NCI-H2081 (cell line): ENCODE measurements at places on chromosomes 11 and 22.

GRCh38 chr22:25892678-25893077 is 150.7 kb downstream of the MYO18B start:
- peak; percentile 19 for DNase-seq

DNA sequence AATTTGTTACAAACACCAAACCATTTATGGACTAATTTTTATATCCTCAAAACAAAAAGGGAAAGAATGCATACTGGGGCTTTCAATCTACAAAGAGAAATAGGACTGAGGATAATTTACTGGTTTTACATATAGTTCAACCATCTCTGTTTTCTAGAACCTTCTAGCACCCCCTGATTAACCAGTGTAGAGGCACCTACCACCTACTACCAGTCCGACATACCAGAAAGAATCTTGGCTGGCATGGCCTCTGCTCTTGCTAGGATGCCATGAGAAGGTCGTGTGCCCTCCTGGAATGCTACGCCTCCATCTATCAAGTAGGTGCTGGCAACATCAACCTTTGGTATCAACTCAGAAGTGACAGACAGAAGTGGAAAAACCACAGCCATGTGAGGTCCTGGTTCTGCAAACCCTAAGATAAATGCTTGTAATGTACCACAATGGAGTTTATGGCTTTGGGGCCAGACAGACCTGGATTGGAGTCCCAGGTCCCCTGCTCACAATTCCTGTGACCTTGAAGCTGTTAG is 28.2 kb downstream of the MYH9 start:
- no peak for DNase-seq

DNA sequence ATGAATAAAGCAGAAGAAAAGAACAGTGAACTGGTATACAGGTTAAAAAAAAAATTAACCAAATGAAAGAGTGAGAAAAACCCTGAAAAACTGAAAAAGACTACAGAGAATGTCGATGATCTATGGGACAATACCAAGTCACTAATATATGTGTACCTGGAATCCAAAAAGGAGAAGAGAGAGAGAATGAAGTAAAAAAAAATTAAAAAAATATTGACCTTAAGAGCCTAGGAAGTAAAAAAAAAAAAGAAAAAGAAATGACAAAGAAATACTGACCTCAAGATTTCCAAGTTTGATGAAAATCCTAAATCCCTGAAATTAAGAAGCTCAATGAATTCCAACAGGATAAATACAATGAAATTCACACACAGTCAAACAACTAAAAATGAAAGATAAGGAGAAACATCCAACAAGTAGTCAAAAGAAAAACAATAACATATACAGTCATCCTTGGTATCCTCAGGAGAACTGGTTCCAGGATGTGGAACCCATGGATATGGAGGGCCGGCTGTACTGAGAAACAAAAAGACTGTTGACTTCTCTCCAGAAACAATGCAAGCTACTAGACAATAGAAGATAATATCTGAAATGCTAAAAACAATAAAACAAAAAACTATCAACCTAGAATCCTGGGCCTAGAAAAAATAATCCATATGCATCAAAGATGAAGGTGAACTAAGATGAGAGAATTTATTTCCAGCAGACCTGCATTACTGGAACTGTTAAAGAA is 33.5 kb upstream of the SERPIND1 start:
- no peak for DNase-seq

GRCh38 chr11:64224151-64224890 is 1.7 kb downstream of the TRPT1 start:
- no peak for DNase-seq

- peak; percentile 46 for DNase-seq
Measured at GRCh38 chr11:65911682-65912568, 6.9 kb downstream of the C11orf68 start.

DNA sequence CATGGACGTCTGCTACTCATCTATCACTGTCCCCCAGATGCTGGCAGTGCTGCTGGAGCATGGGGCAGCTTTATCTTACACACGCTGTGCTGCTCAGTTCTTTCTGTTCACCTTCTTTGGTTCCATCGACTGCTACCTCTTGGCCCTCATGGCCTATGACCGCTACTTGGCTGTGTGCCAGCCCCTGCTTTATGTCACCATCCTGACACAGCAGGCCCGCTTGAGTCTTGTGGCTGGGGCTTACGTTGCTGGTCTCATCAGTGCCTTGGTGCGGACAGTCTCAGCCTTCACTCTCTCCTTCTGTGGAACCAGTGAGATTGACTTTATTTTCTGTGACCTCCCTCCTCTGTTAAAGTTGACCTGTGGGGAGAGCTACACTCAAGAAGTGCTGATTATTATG is 9.2 kb upstream of the OR9Q2 start:
- DNase-seq: no peak

DNA sequence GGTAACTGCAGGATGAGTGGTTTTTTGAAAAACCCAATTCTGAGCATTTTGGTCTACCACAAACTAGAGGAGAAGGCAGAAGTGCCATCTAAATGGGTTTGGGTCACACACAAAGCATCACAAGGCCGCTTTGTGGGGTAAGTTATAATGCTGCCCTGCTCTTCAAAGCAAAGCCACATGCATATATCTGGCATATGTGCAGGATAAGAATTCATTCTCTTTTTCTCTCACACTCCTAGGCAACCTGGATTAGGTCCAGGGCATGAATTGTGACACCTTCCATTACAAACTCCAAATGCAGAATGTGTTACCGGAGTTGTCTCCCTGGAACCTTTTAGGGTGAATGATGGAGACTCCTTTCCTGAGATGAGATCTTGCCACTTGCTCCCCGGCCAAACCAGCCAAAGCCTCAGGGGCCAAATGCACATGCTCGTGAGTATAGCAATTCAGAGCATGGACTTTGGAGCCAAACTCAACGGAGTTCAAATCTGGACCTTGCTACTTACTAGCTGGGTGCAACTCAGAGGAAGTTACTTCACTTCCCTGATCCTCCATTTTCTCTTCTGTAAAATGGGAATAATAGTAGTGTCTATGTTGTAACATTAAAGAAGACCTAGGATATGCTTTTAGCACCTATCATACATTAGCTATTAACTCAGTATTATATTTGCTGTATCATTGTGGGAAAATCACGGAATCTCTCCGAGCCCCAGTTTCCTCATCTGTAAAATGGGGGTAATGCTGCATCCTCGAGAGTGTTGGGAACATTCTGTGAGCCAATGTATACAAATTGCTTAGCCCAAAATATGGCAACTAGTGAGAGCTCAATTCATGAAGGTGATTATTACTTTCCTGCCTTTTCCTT is 96.6 kb downstream of the COMMD9 start:
- no peak for DNase-seq

DNA sequence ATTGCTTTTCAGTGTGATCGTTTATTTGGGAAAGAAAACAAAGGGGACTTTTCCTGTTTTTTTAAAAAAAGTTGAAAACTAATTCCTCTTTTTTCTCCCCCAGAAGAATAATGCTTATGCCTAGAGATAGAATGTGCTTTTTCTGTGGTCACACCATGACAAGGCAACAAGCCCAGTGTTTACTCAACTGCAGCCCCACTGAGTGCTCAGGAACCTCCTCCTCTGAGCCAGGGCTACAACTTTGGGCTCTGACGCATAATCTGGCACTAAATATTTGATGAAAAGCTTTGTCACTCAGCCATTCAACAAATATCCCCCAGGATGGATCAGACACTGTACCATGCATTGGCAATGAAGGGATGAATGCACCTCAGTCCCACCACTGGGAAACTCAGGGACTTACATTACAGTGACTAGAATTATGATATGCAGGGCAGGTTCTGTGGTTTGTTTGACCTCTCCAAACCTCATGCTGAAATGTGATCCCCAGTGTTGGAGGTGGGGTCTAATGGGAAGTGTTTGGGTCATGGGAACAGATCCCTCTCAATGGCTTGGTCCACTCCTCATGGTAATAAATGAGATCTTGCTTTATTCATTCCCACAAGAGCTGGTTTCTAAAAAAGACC is 155.9 kb downstream of the CCDC34 start:
- no peak for DNase-seq

DNA sequence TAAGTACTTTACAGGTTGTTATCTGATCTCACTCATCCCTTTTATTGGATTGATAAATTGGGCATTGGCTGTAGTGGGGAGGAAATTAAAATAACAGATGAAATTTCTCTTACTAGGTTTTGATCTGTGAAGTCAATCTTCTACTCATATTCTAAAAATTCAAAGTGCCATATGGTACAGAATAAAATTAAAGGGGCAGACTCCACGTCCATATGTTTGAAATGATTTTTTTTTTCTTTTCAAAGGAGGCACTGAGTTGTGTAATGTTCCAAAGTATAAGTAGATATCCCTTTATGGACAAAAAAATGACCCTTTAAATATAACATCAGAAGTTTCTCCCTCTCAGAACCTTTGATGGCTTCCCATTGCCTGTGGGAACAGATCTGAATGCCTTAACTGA is 207.4 kb downstream of the DBX1 start:
- no peak for DNase-seq

DNA sequence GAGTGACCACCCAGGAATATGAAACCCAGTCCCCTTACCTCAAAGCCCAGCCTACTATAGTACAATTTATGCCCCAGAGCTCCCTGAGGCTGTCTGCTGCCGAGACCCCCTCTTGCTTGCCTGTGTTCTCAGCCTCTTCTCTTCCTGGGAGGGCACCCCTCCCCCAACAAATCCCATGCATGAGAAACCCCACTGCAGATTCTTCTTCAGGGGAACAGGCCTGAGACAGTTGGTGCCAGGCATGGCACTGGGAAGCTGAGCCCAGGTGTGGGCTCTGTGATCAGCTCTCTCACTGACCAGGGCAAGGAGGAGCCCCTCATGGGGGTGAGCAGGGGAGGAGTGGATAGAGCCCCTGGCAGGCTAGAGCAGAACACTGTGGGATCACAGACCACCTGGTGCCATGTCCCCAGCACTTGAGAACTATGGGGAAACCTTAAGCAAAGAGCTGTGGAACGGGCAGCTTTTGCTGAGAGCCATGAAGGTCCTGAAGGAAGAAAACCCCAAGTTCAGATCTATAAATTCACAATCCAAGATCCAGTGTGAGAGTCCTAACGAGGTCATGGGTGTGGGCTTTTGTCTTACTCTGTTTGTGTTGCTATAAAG is 46.5 kb upstream of the TH start:
- DNase-seq: no peak

DNA sequence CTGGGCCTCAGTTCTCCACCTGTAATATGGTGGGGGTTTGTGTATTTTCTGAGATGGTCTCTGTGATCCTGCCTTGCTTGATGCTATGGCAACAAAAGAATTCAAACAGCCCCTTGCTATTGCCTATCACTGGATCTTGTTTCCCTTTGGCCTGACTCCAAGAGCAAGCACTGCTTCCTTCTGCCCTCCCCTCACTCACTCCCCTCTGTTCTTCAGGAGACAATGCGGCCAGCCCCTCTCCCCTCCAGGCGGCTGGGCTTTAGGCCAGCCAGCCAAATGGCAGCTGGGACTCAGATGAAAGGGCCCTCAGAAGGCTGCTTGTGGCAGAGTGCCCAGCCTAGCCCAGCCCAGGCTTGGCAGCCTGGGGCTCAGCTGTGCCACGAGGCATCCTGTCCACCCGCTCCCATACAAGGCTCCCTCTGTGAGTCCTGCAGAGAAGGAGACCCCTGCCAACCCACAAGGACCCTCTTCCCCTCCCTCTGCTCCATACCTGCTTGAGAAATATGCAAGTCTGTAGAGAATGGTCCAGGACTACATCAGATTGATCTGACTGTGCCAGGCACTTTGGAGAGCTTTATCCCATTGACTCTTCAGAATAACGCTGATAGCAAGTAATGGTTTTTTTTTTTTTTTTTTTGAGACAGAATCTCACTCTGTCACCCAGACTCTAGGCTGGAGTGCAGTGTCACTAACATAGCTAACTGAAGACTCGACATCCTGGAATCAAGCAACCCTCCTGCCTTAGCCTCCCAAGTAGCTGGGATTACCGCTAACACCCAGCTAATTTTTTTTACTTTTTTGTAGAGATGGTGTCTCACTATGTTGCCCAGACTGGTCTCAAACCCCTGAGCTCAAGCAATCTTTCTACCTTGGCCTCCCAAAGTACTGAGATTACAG is 7.6 kb upstream of the KCTD14 start:
- DNase-seq: peak; percentile 99

GRCh38 chr11:121723246-121723741 is 270.5 kb upstream of the SORL1-AS1 start:
- DNase-seq: peak; percentile 76

DNA sequence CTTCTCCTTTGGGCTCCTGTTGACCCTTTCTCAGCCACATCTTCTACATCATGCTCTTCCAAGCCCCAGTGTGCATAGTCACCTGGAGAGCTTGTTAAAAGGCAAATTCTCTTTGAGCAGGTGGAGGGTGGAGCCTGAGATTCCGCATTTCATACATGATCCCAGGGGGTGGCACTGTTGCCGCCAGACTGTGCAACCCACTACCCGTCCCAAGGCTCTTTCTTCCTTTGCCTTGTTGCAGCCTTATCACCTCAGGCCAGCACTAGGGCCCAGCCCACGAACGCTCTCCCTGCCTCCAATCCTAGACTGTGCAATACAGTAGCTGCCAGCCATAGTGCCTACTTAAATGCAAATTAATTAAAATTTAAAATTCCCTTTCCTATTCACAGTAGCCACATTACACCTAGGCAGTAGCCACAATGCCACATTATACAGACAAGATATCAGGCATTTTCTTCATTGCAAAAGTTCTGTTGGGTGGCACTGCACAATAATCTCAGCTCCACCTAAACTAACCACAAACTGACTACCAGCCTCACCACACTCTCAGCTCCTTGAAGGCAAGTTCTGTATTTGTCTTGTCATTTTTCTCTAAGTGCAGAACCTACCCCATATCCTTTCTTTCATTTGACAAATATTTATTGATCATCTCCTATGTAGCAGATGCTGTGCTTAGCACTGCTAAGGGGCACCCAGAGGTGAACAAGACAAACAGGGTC is 4.6 kb upstream of the KCNJ5 start:
- peak; percentile 69 for DNase-seq

- no peak for DNase-seq
Measured at GRCh38 chr11:91078221-91078620, 855.4 kb upstream of the CHORDC1 start.

GRCh38 chr11:73388265-73389133 is 12.3 kb downstream of the RELT start:
- DNase-seq: no peak

DNA sequence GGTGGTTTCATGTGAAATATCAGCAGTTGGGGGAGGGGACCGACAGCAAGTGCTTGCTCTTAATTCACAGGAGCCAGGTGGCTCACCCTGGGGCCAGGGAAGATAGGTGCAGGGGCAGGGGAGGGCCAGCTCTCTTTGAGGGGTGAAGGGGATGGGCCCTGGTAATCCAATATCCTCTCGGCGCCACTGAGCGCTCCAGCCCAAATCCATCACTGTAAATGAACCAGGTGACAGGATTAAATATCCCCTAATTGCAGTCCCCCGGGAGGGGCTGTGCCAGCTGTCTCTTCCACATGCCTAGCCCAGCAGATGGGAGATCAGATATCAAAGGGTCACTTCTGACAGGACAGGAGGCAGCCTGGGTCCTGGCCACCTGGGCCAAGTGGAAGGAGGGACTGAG is 531.8 kb upstream of the CADM1 start:
- DNase-seq: peak; percentile 99
